ENCODE measurements at places on chromosomes 1 and 21.
A peak's percentile ranks its signal among the peaks of the same experiment; 100 is the strongest.

DNA sequence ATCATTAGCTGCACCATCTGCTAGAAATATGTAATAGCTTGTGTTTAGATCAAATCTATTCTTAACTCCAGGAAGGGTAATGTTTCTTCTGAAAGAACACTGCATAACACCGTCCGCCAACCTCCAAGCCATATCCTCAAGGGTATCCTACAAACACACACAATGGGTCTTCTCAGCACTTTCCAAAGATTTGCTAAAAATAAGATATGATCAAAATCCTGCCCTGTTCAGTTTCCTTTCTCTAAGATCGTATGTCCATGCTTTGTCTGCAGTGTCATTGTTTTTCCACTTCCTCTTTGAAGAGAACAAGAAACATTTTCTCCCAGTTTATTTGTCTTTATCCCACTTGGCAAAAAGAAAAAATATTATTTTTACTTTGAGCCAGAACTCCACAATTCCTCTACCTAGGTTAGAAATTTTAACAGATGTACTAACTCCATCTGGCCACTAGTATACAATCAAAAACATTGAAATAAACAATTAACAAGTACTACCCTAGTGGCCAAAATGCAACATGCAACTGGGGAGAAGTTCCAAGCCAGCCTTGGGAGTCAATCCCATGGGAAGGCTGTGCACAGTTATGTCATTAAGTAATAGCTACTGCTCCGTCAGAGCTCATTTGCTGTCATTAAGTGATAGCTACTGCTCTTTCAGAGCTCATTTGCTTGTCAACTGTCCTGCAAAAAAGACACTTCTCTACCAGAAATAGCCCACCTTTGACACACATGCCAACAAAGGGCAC lies 37.8 kb downstream of the FRRS1 start:
- peaks cover 26% of the 10 kb centered on the region for H3K4me1 ChIP-seq
- H3K27ac ChIP-seq: peak overlapping the region; percentile 90
- H3K36me3 ChIP-seq: no peaks in the 10 kb centered on the region
- no peaks in the 10 kb centered on the region for H3K27me3 ChIP-seq
- DNase-seq: peak; percentile 36

GRCh38 chr1:178969226-178969987 lies 56.3 kb upstream of the FAM20B start:
- H3K36me3 ChIP-seq: peaks cover 11% of the 10 kb centered on the region
- DNase-seq: no peak
- H3K27me3 ChIP-seq: peaks cover 7% of the 10 kb centered on the region
- peaks cover 9% of the 10 kb centered on the region for H3K4me1 ChIP-seq

GRCh38 chr1:204292740-204293139 lies 67.0 kb downstream of the PLEKHA6 start:
- H3K36me3 ChIP-seq: no peaks in the 10 kb centered on the region
- H3K4me1 ChIP-seq: peaks cover 22% of the 10 kb centered on the region
- no peak for DNase-seq
- H3K4me3 ChIP-seq: no peak overlapping the region

- H3K27ac ChIP-seq: no peak overlapping the region
- H3K27me3 ChIP-seq: peaks cover 4% of the 10 kb centered on the region
- H3K36me3 ChIP-seq: no peaks in the 10 kb centered on the region
- no peak for DNase-seq
- H3K4me3 ChIP-seq: no peak overlapping the region
- H3K4me1 ChIP-seq: no peaks in the 10 kb centered on the region
These were observed 98.8 kb downstream of the CCDC185 start for GRCh38 chr1:223492044-223492443.

DNA sequence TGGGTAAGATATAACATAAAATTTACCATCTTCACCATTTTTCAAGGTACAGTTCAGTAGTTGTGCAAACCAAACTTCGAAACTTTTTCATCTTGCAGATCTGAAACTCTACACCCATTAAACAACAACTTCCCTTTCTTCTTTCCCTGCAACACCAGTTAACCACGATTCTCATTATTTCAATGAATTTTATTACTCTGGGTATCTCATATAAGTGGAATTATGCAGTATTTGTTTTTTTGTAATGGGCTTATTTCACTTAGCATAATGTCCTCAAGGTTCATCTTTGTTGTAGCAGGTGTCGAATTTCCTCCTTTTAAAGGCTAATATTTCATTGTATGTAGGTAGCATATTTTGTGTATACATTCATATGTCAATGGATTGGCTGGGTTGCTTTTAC lies 146.1 kb downstream of the SPATA46 start:
- H3K4me1 ChIP-seq: peaks cover 44% of the 10 kb centered on the region
- no peak overlapping the region for H3K4me3 ChIP-seq
- H3K27me3 ChIP-seq: peaks cover 4% of the 10 kb centered on the region
- H3K27ac ChIP-seq: peak overlapping the region; percentile 72
- no peaks in the 10 kb centered on the region for H3K36me3 ChIP-seq
- no peak for DNase-seq

DNA sequence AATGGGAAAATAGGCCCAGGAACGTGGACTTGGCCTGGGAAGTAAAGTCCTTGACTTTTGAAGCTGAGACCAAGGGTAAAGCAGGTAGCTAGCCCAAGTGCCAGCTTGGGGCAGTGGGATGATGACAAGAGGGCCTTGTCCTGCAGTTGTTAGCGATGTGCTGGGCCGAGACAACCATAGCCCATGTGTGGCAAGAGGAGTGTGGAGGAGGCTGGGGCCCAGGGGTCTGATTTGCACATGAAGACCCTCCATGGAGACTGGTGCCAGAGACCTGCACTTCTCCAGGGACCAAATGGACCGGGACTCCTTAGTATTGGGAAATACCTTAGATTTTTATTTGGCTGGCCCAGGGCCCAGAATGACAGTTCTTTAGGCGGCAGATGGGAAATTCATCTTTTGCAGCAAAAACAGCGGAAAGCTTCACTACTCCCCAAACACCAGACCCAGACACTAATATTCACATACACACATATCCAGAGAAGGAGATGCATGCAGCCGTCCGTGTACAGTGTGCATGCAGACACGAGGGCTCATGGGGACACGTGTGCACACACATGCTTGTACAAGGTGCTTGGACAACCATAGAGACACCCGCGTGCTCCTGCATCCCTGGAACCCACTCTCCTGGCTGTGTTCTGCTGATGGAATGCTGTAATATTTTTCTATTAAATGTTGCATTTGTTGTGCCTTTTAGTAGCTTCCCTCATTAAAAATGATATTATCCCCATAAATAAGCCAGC lies 78.1 kb upstream of the CSF3R start:
- no peak for DNase-seq
- H3K4me3 ChIP-seq: no peak overlapping the region
- no peaks in the 10 kb centered on the region for H3K4me1 ChIP-seq
- no peaks in the 10 kb centered on the region for H3K36me3 ChIP-seq
- peaks cover 5% of the 10 kb centered on the region for H3K27me3 ChIP-seq
- H3K27ac ChIP-seq: no peak overlapping the region

DNA sequence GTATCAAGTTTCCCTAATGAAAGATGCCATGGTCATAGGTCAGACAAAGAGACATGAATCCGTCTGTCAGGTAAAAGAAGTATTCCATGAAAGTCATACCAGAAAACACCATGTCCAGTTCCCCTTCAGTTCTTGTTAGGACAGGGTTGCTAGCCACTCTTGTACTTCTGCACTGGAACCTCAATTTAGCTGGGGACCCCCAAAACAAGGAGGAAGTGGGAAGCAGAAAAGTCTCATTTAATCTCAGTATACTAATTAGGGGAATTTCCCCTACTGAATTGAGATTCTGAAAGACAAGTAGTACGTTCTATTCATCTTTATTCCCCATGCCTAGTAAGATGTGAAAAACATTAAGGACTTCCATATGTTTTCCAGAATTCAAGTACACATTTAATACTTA lies 1289.9 kb upstream of the B3GALT2 start:
- H3K4me1 ChIP-seq: no peaks in the 10 kb centered on the region
- no peaks in the 10 kb centered on the region for H3K36me3 ChIP-seq
- H3K4me3 ChIP-seq: no peak overlapping the region
- no peak overlapping the region for H3K27ac ChIP-seq
- no peaks in the 10 kb centered on the region for H3K27me3 ChIP-seq
- no peak for DNase-seq

DNA sequence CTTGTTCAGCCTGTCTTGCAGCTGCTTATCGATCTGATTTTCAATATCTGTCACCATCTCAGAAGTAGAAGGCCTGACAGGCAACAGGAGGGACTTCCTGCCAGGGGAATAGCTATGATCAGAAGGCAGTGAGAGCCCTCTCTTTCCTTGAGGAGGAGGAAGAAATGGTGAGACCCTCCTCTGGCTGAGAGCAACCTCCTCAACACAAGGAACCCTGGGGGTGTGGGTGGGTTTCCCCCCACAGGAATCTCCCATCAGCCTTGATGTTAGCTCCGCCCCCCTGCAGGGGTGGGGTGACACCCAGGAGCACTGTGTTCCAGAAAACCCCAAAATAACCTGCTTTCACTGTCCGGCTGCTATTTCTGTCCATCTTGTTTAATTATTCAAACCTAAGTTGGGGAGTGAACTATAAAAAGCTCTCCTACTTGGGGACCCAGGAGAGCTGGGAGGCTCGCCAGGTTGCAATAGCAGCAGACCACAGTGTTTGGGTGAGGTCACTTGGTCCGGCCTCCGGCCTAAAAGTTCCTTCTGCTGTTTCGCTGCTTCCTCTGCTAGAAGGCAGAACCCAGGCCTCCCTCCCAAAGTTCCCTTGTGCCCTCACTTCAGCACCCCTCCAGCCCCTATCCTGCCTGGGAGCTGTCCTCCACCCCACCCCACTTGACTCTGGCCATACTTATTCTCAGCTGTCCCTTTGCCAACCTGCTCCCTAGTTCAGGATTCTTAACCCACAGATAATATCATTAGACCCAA lies 7.8 kb upstream of the MEF2D start:
- peaks cover 3% of the 10 kb centered on the region for H3K36me3 ChIP-seq
- peaks cover 22% of the 10 kb centered on the region for H3K4me1 ChIP-seq
- no peak overlapping the region for H3K4me3 ChIP-seq
- no peak overlapping the region for H3K27ac ChIP-seq

- peaks cover 8% of the 10 kb centered on the region for H3K36me3 ChIP-seq
- no peak for DNase-seq
- no peak overlapping the region for H3K27ac ChIP-seq
- H3K4me3 ChIP-seq: peak overlapping the region; percentile 88
- H3K4me1 ChIP-seq: peaks cover 59% of the 10 kb centered on the region
These were observed 2.1 kb downstream of the RIPK4 start for GRCh38 chr21:41764558-41765419.

GRCh38 chr1:30638811-30639210 lies 84.6 kb downstream of the MATN1 start:
- H3K27ac ChIP-seq: no peak overlapping the region
- DNase-seq: no peak
- H3K4me1 ChIP-seq: no peaks in the 10 kb centered on the region
- no peak overlapping the region for H3K4me3 ChIP-seq

- H3K36me3 ChIP-seq: peaks cover 14% of the 10 kb centered on the region
- no peak overlapping the region for H3K4me3 ChIP-seq
- DNase-seq: no peak
- H3K27ac ChIP-seq: no peak overlapping the region
- peaks cover 15% of the 10 kb centered on the region for H3K4me1 ChIP-seq
These were observed 31.8 kb downstream of the RABIF start for GRCh38 chr1:202857136-202857610.

- H3K36me3 ChIP-seq: peaks cover 38% of the 10 kb centered on the region
- H3K4me3 ChIP-seq: no peak overlapping the region
- H3K4me1 ChIP-seq: peaks cover 25% of the 10 kb centered on the region
- no peak for DNase-seq
- H3K27me3 ChIP-seq: peaks cover 9% of the 10 kb centered on the region
These were observed 21.3 kb downstream of the ZNF362 start for GRCh38 chr1:33277488-33278084.

- H3K36me3 ChIP-seq: no peaks in the 10 kb centered on the region
- H3K27me3 ChIP-seq: no peaks in the 10 kb centered on the region
- no peak overlapping the region for H3K27ac ChIP-seq
These were observed 24.8 kb upstream of the MUTYH start for GRCh38 chr1:45365051-45365450.

DNA sequence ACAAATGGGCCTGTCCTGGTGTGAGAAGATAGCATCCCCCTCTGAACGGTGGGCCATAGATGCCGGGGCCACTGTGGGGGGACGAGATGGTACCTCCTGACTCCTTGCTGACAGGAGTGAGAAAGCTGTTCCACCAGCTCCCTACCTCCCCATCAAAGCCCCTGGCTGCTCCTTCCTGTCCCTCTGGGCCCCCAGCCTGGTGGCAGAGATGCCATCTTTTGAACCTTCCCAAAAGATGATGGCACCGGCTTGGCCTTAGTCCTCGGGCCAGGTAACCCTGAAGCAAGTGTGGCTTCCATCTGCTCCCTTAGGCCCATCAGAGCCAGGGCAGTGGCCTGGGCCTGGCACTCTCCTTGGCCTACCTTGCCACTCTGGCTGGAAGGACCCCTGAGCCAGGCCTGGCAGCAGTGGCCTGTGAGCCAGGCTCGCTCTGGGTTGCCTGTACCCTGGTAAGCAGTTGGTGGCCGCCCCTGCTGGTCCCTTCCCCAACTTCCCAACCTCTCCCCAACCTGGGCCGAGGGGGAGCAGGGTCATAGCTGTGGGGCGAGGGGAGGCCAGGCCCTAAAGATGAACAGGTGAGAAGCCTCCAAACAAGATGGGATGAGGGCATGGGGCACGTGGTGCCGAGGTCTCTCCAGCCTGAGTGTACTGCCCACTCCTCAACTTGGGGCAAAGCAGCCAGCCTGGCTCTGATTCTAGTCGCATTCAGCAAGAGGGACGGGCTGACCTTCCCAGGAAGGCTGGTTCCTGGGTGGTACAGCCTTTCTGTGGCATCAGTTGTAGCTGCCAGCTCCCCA lies 34.7 kb downstream of the ZBTB17 start:
- H3K27ac ChIP-seq: no peak overlapping the region
- H3K4me1 ChIP-seq: peaks cover 12% of the 10 kb centered on the region
- H3K27me3 ChIP-seq: peaks cover 14% of the 10 kb centered on the region
- DNase-seq: no peak
- peaks cover 27% of the 10 kb centered on the region for H3K36me3 ChIP-seq

- peaks cover 64% of the 10 kb centered on the region for H3K36me3 ChIP-seq
- H3K4me1 ChIP-seq: peaks cover 41% of the 10 kb centered on the region
- peaks cover 7% of the 10 kb centered on the region for H3K27me3 ChIP-seq
- H3K4me3 ChIP-seq: peak overlapping the region; percentile 59
- peak; percentile 57 for DNase-seq
These were observed 14.1 kb downstream of the PEA15 start for GRCh38 chr1:160219062-160219929.

DNA sequence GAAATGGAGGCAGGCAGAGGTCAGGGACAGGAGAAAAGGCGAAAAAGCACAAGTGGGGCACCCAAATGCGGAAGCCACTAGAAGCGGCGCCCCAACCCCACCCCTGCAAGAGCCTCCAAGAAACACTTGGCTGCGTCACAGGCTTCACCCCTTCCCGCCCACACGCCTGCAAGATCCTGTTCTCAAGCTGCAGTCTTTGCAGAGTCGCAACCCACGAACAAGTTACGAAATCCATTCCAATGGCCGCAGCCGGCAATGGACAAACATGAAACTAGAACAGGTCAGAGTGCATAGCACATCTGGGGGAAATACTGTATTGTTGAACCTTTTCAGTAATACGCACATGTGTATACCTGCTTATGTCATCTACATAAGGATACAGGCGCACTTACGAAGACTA lies 103.6 kb downstream of the PSMG1 start:
- DNase-seq: no peak
- no peak overlapping the region for H3K4me3 ChIP-seq
- no peaks in the 10 kb centered on the region for H3K27me3 ChIP-seq
